ENCODE measurements at places on chromosomes 2 and 18.

DNA sequence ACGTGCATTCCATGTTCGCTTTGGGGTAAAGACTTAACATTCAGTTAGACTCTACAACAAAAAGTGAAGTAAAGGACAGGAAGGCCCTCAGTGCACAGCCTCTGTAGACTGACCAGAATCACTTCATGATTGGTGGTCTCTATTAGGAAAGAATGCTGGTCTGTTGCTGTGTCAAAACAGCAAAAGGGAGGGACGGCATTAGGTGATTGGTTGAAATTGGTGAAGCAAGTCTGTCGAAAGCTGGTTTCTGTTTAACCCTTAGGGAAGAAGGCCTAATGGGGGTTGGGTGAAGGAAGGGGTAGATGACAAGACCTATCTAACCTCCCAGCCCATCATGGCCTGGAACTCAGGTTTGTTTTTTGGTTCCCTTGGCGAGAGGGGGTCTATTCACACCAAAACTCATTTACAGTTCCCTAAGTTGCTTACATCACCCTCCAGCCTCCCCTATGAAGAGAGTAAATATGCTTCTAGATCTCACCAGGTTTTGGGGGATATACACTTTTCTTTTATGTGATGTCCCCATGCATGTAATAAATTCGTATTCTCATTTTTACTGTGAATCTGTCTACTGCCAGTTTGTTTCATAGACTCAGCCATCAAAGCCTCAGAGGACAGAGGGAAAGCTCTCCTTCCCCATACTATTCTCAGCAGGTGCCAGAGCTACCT, 65.6 kb downstream of the TMEM17 start:
- no peak for DNase-seq

DNA sequence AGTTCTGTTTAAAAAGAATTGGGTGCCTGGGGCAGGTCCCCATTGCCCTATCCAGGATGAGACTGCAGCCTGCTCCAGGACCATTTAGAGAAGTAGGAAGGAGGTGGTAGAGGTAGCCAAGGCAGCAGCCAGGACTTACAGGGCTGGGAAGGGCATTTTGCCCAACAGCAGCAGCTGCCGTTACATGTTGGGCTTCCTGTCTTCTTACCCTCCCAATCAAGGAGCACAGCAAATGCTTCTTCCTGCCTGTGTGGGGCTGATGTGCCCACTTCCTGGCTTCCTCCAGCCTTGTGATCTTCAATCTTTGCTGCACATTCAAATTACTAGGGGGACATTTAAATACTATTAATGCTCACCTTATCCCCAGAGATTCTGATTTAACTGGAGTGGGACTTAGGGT, 112.0 kb downstream of the QPCT start:
- no peak for DNase-seq

DNA sequence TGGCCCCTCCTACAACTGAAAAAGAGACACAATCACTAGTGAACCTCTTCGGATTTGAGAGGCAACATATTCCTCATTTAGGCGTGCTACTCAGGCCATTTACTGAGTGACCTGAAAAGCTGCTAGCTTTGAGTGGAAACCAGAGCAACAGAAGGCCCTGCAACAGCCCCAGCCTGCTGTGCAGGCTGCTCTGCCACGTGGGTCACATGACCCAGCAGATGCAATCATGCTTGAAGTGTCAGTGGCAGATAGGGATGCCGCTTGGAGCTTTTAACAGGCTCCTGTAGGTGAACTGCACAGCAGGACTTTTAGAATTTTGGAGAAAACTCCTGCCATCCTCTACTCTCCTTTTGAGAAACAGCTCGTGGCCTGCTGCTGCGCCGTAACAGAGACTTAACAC, 578.6 kb upstream of the RAB6C start:
- DNase-seq: no peak

- no peak for DNase-seq
These were observed 168.7 kb downstream of the ANKRD44 start for GRCh38 chr2:197141702-197142473.

- no peak for DNase-seq
These were observed 153.8 kb upstream of the ACAA2 start for GRCh38 chr18:49967171-49967570.
